Fibroblast of gingiva (primary cell): ENCODE measurements at places on chromosomes 2 and 18.

DNA sequence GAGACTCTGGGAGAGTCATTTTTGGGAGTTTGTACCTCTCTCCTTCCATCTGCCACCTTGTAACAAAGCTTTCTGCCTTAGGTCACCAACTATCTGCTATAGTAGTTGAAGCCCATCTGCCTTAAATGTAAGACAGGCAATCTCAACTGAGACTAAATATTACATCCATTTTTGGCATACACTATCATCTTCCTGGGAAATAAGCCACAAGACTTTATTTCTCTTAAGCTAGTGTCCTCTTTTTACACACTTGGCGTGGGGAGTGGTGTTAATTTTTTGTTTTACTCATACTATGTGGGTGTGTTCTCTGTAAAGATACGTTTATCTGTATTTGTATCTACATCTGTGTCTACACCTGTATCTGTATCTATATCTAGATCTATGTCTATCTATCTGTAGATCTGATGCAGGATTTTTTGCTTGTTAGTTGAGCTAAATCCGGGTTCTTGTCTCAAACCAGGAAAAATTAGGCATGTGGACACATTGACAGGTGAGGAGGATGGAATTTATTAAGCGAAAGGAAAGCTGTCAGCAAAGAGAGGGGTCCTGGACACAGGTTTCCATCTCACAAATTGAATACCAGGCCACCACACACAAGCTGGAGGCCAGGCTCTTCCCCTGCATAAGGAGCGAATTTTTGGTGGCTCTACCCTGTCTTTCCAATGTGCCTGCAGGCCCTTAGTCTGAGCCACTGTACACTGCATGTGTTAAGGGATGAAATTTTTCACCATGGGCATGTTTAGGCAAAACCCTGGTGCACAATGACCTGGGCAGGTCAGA lies 64.8 kb upstream of the RND3 start:
- DNase-seq = no peak

DNA sequence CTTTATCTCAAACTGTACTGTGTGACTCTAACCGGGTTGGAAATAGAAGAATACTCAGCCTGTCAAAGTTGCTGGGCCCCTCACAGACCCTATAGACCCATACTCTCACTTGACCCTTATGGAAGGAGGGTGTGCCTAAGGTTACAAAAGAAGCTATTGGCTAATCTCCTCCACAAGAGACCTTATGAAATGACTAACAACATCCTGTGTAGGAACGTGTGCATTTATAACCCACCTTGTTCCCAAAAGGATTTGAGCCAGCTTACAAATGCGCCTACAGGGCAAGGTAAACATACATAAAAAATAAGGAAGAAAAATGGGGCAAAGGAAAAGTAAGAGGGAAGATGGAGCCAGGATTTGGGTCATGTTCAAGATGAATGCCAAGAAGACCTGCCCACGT lies 225.4 kb upstream of the SMAD2 start:
- no peak for DNase-seq

GRCh38 chr2:73172963-73173362 lies 29.4 kb upstream of the NOTO start:
- DNase-seq = no peak

- no peak for DNase-seq
These were observed 982.1 kb downstream of the TSN start for GRCh38 chr2:122737429-122738077.

GRCh38 chr2:46283693-46284092 lies 13.5 kb upstream of the EPAS1 start:
- DNase-seq = no peak

DNA sequence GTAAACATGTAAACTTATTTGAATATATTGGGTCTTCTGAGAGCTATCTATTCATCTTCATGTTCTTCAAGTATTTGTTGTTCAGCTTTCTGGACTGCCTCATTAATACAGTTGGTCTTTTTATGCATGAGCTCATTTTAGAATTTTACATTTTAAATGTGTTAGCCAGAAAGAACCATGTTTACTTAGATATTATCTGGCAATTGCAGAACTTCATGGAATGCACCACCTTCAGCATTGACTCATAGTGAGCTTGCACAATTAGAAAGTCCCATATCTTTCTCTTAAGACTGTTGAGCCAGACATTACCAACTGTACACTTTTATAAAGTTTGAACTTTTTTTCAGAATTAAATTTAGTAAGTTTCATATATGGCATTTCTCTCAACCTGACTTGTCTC lies 536.7 kb downstream of the RIT2 start:
- DNase-seq = no peak

- no peak for DNase-seq
These were observed 10.9 kb downstream of the TTLL4 start for GRCh38 chr2:218721488-218721887.

- peak; percentile 98 for DNase-seq
These were observed 55.1 kb downstream of the RHOB start for GRCh38 chr2:20501974-20502373.

GRCh38 chr2:88871336-88871735 lies 179.9 kb downstream of the RPIA start:
- DNase-seq = no peak

DNA sequence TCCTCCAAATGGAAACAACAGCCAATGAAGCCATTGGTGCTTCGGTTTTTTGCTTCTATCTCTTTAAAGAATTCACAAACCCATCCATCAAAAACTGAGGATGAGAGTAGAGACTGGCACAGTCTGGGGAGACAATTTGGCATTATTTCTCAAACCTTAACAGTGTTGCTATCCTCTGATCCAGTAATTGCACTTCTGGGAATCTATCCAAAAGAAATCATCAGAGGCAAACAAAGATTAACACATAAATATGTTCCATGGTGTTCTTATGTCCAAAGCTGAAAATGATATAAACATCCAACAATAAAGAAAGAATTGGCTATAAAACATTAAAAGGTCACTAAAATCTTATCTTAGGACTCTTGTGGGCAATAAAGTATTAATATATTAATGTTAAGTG lies 35.1 kb downstream of the REEP1 start:
- peak; percentile 41 for DNase-seq

DNA sequence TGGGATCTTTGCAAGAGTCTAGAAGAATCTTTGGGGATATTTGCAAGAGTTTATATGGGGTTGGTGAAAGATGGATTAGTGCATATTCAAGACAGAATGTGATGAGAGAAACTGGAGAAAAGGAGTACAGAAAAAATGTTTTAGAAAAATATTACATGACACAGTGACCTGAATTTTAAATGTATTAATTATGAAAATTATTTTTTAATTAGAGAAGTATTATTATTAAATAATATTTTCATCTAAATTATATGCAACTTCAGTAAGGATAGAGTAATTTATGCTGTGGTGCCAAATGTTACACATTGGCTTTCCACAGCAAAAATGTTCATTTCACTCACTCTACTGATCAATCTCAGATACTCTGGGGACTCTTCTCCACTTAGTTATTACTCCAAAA lies 1442.8 kb upstream of the SLC39A10 start:
- DNase-seq = no peak

DNA sequence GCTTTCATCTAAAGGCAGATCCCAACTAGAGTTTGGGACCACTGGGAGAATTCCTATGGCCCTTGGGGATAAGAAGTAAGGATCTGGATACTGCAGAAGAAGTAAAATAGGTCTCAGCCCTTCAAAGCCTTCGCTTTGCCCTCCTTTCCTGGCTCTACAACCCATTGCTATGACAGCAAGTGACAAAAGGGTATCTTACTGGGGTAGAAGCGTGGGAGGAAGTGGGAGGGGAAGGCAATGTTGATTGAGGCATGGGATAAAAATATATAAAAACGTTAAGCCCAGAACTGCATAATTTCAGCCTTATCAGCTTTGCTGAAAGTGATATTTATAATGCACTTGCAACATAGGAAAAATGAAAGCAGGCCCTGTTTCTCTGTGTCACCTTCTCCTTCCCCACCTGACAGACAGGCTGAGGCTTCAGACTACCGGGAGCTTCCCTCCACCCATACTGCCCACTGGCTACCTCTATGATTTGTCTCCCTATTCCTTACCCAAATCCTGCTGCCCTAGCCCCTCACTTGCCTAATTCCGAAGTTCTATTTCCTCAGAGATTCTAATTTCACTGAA lies 14.9 kb upstream of the SOS1 start:
- DNase-seq = no peak

GRCh38 chr2:127083819-127084503 lies 23.0 kb downstream of the BIN1 start:
- peak; percentile 98 for DNase-seq

DNA sequence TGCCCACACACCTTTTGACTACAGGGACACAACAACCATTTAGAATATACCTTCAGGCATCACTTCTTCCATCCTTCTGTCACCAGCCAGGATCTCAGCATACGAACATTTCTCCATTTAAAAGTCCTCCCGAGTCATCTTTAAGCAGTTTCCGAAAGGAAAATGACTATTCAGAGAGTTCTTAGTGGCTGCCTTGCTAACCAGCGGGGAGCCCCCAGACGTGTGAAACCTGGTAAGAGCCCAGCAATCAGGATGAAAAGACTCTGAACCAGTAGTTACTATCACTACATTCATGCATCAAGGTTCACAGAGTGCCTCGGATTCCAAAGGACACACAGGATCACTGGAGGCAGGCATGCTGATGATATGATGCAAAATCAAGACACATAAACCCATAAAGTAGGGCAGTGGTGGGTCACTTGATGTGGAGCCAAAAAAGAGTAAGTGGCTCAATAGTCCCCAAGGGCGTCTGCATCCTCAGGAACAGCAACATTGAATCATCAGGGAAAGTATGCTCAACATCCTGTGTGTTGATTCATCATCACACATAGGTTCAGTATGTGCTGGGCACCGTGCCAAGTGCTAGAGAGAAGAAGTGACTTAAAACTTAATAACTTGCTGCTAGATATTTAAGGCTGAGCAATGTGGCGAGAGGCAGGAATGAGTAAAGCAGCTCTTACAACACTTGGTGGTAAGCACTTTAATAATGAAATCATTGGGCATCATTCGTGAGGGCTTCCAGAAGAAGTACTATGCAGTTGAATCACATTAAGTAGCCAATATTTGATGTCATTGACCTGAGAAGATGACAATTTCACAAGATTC lies 4.4 kb downstream of the CCL20 start:
- peak; percentile 100 for DNase-seq

DNA sequence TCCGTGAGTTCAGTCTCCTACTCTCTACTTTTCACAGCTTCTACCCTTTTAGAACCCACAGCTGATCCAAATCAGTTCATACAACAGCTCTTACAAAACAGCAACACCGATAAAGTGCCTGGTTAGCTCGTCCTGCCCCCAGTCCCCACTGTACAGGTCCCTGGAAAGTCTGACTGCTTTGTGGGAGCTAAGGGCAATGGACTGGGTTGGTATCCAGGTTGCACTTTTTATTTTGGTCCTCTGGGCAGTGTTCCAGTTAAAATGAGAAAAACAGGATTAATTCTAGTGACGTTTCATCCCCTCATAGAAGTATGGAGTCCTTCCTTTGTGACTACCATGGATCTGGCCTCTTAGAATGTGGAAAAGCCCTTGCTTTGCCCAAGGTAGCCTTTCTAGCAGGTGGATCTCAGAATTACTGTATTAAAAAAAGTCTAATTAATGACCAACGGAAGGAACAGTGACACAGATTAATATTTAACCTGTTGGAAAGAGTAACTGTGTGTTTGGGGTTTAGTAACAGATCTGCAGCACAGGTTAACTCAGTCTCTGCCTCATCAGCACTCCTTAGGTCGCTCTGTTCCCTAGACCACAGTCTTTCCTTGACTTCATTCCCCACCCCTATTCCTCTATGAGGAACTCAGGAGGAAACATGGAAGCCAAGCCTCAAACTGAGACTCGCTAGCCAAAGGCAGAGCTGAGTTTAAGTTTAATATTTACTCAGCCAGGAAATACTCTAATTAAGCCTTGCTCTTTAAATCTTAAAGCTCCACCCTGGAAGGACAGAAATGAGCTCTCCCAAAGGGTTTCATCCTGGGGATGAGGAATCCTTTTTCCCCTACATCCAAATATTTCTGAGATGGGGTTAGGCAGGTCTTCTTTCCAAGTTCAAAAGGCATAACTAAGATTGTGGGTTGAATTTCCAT lies 52.8 kb upstream of the ITGA6 start:
- DNase-seq = no peak

- DNase-seq = no peak
These were observed 67.4 kb downstream of the BARD1 start for GRCh38 chr2:214742119-214742518.

DNA sequence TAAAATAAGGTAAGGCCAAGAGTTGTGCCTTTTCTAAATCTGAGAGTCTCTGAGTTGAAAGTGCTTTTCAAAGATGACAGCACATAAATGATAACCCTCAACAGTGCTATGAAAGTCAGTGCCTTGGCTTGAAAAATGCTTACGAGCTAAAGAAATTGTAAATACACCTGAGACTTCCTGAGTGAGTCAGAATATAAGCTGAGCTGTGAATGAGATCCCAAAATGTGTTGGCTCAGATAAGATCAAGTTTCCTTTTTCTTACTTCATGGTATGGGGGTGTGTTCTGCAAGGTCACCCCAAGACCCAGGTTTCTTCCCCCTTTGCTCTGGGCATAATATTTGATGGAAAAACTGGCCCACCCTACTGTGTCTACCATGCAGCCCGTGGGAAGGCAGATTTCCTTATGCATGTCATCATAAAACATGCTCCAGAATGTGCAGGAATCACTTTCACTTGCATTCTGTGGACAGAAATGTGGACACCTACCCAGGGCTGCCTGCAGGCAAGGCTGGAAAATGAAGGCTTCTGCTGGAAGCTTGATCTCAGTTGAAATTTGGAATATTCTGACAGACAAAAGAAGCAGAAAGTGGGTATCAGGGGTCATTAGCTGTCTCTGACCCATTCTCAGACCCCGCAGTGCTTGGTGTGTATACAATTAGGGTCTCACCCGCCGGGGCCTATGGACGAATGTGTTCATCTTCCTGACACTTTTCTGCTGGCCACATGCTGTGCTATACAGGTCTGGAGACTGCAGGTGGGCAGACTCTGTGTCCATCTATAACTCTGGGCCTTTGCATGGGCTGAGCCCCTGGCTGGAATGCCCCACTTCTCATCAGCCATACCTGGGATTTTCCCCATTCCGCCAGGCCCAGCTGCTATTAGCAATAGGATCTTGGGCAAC lies 212.6 kb downstream of the SH3RF3 start:
- DNase-seq = no peak

DNA sequence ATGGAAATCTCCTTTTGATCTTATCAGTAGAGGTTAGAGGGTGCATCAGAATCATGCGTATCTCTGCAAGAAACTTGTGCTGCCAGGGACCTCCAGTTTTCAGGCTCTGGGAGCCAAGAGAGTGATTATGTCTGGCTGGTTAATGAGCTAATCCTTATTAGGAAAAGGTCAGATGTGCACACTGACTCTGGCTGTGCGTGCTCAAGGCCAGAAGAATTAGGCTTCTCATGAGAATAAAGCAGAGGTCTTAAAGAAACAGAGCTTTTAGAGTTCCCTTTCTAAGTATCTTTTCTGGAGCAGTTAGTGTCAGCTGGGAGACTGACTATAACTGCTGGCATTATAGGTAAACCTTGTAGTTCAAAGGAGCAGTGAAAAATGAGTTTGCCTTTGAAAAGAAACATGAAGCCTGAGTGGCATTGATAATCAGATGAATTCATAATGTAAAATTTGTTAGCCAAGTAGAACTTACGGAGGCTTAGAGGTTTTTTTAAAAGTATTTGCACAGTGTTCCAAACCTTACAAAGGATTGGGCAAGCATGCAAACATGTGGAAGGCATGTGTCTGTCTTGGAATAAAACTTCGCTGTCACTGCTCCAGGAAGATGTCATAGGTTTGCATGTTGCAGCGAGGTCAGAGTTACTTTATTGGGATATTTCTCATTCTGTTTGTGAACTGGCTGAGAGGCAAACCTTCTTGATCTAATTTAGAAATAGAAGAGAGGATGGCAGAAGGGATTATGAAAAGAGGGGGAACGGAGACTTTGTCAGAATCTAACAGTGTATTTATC lies 151.7 kb downstream of the ARHGAP28 start:
- peak; percentile 88 for DNase-seq

- no peak for DNase-seq
These were observed 234.0 kb downstream of the ACKR3 start for GRCh38 chr2:236803621-236804020.
